ENCODE measurements at places on chromosomes 16 and 17.

DNA sequence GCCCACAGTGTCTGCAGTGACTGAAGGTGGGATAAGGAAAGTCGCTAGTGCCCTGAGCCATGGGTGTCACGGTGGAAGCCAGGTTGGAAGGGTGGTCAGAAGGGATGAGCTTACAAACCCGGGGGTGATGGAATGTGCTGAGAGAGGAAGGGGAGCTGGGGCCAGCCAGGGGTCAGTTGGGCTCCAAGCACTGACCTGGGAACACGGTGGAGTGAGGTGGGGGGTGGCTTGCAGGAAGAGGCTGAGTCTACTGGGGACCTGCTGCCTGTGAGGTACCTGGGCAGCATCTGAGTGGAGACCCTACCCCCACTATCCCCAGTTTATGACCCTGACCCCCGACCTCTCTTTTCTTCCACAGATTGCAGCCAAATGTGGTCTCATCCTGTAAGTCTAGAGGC lies 3.1 kb downstream of the TMEM92 start:
- DNase-seq, result no peak

- peak; percentile 31 for DNase-seq
These were observed 25.2 kb downstream of the TK2 start for GRCh38 chr16:66524601-66525164.

GRCh38 chr17:48074322-48075081 lies 26.3 kb downstream of the NFE2L1 start:
- peak; percentile 82 for DNase-seq

GRCh38 chr16:12575288-12575687 lies 228.4 kb downstream of the CPPED1 start:
- no peak for DNase-seq

- DNase-seq, result no peak
These were observed 89.2 kb downstream of the MAP2K6 start for GRCh38 chr17:69503711-69504110.

Data from stimulated activated CD4-positive, alpha-beta T cell treated with anti-CD3 and anti-CD28 coated beads, Interleukin-15, amount 100 ng/mL, for 24 hours (primary cell).